ENCODE measurements at places on chromosomes 12 and 14. TPM values are rescaled to one million over a fixed set of nuclear protein-coding genes. Genes with fewer than 3 reads are reported as not detected.

- DNase-seq = no peak
Measured at GRCh38 chr12:10701131-10701681, 21.9 kb downstream of the YBX3 start.

GRCh38 chr14:94625353-94625635, 13.1 kb downstream of the SERPINA3 start:
- DNase-seq = no peak

DNA sequence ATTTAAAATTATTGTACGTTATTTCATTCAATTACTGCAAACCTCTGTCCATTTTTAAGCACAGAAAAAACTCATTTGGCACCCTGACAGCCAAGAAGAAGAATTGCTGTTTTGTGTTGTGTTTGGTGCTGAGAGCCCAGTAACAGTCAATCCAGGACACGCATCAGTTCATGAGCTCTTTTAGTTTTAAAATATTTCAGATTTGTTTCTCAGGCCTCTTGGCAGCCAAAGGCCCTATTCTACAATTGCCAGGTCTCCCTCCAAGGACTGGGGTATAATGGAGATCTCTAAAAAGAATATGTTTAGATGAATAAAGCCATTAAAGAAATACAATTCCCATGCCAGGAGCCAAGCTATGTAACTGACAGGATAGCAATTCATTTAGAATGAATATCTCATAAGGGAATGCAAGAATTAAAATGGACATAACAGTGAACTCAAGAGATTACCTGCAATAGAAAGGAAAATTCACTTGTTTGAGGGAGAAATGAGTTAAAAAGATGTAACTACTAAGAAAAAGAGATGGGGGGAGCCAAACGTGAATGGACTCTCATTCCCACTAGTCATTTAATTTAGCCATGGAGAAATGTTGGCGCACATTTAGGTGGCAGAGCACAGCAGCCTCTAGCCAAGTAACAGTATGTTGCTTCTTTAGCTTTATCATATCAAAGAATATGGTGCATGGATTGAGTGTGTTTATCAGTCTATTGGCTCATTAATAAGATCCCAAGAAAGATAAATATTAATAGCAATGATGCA, 140.6 kb upstream of the PELI2 start:
- DNase-seq = no peak

GRCh38 chr12:88501972-88502938, 78.0 kb downstream of the KITLG start:
- no peak for DNase-seq

Gene AICDA
- total RNA-seq = not detected

Gene KRT72
- total RNA-seq = not detected

Gene INTS13
- 15.1 TPM for total RNA-seq

Gene GALNT9
- not detected for total RNA-seq
